ENCODE measurements at places on chromosomes 1 and 21.

DNA sequence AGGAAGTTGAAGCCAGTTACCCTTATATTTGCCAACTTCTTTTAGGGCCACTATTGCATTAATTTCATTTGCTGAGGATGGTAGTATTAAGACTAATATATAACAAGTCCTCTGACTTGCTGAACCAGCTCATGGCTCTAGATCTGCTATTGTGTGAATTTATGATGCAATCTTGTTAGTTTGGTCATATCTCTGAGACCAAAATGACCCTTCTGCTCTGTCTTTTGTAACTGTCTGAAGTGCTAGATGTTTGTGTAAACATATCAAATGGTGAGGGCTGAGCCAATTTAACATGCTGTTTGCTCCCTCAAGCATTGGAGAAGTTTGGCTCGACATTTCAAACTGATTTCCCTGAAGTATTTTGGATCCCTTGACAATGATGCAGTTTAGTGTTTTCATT lies 106.9 kb upstream of the PTGFR start:
- no peak for DNase-seq

- no peak for DNase-seq
These were observed 114.5 kb upstream of the ZNHIT6 start for GRCh38 chr1:85822696-85823095.

DNA sequence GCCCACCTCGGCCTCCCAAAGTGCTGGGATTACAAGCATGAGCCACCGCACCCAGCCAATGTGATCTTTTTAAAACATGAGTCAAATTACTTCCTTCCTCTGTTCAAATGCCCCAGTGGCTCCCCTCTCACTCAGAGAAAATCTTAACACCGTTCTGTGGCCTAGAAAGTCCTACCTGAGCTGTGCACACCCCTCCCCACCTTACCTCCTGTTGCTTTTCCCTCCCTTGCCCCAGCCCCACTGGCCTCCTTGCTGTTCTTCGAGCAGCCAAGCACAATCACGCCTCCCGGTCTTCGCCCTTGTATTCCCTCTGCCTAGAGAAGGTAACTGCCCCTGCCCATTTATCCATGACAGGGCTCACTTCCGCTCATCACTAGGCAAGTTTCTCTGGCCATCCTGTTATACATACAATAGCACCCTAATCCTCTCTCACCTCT lies 62.6 kb upstream of the RPL11 start:
- DNase-seq, result no peak

DNA sequence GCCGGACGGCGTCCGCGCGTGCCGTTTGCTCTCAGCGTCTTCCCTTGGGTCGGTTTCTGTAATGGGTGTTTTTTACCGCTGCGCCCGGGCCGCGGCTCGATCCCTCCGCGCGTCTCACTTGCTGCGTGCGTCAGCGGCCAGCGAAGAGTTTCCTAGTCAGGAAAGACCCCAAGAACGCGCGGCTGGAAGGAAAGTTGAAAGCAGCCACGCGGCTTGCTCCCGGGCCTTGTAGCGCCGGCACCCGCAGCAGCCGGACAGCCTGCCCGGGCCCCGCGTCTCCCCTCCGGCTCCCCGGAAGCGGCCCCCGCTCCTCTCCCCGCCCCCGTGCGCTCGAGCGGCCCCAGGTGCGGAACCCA lies 159.8 kb downstream of the RUNX1 start:
- DNase-seq, result no peak

DNA sequence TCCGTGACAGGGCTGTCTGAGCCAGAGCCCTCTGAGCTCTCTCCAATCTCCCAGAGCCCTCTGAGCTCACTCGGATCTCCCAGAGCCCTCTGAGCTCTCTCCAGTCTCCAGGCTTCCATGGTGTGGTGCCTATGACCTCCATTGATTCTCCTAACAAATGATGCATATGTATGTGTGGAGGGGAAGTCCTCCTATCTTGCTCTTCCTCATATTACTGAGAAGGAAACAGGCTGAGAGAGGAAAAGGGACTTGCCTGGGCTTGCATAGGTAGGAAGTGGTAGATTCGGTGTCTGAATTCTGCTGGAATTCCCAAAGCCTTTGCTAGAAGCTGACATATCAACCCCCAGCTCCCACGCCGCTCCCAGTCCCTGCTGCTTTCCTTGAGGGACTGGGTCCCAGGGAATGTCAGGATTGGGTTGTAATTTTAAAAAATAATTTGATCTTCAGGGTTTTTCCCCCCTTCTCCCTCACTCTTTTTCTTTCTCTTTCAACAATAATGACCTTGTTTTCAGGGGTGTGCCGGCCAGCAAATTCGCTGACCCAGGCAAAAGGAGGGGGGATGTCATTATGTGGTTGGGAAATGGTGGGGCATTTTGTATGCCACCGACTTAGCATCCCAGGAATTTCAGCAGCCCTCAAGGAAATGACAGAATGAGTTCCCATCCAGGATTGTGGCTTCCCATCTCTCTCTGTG lies 42.3 kb upstream of the RUNX3 start:
- no peak for DNase-seq

GRCh38 chr1:29646161-29646775 lies 409.9 kb downstream of the PTPRU start:
- no peak for DNase-seq

DNA sequence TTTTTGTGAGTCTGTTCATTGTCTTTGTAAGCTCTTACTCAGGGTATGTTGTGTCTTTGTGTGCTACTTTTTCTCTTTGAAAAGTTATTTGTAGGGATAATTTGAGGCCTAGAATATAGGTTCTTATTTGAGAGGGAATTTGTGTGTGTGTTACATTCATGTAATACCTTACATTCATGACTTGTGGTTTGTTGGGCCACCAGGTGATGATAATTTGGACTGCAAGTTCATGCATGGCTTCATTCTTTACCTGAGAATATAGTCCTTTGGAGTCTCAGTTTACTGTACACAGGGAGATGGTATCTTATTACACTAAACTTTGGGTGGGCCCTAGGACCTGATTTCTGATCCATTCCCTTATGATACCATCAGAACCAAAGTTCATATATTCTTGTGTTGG lies 51.8 kb upstream of the FASLG start:
- no peak for DNase-seq

DNA sequence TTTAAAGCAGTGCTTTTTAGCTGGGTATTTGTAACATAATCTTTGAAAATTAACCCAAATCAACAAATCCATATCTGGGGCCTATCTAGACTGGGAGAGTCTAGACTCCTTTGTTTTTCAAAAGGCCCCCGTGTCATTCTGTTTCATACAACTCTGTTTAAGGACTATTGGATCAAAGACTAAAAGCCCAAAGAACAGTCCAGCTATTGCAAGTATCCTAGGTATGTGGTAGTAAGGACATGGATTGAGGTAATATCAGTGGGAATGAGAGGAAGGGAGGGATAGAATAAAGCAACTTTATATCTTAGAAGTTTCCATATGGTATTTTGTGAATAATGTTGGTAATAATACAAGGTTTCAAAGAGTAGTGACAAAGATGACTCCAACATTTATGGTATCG lies 18.2 kb downstream of the KIF1B start:
- no peak for DNase-seq

- DNase-seq, result no peak
These were observed 3.8 kb upstream of the LRRC8C start for GRCh38 chr1:89629146-89629545.

DNA sequence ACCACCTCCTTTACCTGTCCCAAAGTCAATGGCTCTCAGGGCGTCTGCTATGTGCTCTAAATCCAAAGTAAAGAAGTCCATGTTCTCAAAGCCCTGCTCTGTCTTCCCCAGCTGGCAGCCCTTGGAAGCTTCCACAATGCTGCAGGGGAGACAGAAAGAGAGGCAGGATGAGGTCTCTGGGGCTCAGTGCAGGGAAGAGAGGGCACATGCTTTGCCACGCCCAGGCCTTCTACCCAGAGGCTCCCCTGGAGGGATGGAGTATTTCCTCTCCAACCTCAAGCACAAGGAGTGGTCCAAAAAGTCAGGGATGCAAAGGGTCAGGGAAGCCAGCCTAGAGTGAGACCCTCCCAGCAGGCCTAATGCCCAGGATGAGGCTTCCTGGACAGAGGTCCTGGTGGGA lies 10.2 kb downstream of the TRIM63 start:
- DNase-seq, result no peak

- DNase-seq, result no peak
These were observed 28.1 kb downstream of the IL23R start for GRCh38 chr1:67194209-67194863.

DNA sequence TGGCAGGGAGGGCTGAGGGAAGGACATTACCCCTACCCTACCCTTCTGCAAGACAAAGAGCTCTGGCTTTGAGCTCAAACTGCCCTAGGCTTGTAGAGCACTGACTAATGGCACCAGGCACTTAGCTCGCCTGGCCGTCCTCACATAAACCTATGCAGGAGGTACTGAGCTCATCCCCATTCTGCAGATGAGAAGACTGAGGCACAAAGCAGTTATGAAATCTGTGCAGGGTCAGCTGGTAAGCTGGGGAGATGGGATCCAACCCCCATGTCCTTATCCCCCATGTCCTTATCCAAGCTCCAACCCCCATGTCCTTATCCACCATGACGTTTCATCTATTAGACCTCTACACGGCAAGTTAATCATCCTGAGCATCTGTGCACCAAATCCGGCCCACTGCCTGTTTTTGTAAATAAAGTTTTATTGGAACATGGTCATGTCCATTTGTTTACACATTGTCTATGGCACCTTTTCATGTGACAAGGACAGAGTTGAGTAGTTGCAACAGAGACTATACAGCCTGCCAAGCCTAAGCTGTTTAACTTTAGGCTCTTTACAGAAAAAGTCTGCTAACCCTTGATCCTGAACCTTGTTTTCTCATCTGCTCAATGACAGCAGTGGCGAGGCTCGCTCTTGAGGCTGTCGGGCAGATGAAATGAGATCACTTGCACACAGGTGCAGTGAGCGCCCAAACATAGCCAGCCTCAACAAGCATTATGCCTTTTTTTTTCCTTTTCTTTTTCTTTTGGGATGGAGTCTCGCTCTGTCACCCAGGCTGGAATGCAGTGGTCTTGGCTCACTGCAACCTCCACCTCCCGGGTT lies 86.8 kb downstream of the FBXO2 start:
- DNase-seq, result no peak

- DNase-seq, result no peak
These were observed 18.1 kb downstream of the KNCN start for GRCh38 chr1:46533179-46533864.

DNA sequence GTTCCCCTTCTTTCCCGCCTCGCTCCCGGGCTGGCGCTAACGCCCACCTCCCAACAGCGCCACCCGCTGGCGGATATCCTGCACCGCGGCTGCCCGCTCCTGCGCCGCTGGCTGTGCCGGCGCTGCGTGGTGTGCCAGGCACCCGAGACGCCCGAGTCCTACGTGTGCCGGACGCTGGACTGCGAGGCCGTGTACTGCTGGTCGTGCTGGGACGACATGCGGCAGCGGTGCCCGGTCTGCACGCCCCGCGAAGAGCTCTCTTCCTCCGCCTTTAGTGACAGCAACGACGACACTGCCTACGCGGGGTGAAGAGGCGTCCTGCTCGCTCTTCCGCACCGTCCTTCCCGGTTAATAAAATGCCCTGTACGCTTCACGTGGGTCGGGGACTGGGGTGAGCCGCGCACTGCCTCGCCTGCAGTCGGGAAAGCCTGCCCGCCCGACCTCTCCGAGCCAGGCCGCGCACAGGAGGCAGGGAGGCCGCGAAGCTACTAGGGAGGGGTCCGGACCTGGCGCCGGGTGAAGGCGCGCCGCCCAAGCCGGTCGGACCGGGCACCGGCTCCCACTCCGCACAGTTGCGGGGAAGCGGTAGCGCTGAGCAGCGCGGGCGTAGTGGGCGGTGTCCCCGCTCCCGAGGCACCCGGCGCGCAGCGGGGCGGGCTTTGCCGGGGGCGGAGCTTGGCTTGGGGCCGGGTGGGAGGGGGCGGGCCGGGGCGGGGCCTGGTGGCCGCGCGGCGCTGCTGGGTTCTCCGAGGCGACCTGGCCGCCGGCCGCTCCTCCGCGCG lies at the start of gene ADAM15:
TSS of gene ADAM15 (plus strand) at position 757 of the 782 bp plus-strand sequence. CDS start 71 bp downstream, outside the sequence.
- peak; percentile 73 for DNase-seq

DNA sequence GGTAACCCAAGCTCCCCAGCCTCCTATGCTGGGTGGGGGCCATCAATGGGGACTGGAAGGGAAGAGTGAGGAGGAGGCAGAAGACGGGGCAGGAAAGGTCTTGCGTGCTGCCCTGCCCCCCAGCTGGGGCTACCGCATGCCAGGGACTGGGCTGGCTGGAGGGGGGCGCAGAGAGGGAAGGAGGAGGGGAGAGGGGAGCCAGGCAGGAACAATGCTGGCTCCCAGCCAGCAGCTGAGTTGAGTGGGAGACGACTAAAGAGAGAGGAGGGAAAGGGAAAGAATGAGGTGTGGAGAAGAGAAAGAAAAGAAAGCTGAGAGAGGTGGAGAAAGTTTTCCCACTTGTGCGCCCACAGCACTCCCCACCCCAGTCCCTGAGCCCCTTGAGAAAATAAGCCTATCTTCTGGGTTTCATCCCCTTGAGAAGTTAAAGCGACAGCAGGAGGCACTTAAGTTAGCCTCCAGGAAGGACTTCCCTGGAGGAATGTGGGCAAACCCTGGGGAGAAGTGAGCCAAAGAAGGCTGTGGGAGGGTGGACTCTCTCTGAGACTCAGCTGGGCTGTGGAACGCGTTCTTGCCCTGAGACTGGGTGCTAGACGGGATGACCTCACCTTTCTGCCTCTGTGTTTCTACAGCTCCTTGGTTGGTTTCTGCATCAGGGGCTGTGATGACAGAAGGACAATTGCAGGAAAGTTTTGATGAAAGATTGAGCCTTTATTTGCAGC lies 12.9 kb upstream of the NES start:
- no peak for DNase-seq

GRCh38 chr1:34266127-34266951 lies 89.6 kb downstream of the C1orf94 start:
- DNase-seq, result no peak

DNA sequence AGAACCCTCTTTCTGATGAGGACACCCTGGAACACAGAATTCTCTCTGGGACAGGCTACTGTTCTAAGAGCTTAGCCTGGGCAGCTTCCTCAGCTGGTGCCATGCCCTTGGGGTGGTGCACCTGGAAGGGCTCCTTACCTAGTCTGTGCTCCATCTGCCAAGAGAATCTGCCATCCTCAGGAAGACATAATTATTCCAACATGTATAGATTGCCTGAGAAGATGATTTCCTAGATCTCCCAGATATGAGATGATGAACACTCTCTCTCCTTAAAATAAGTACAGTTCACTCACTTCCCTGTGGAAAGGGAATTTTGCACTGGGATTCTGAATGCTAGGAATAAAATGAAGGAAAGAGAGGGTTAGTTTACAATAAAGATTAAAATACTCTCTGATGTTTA lies 87.6 kb downstream of the NENF start:
- no peak for DNase-seq

- no peak for DNase-seq
These were observed 7.3 kb upstream of the GNL2 start for GRCh38 chr1:37602750-37603694.

GRCh38 chr1:87897481-87897880 lies 568.8 kb downstream of the LMO4 start:
- DNase-seq, result no peak

DNA sequence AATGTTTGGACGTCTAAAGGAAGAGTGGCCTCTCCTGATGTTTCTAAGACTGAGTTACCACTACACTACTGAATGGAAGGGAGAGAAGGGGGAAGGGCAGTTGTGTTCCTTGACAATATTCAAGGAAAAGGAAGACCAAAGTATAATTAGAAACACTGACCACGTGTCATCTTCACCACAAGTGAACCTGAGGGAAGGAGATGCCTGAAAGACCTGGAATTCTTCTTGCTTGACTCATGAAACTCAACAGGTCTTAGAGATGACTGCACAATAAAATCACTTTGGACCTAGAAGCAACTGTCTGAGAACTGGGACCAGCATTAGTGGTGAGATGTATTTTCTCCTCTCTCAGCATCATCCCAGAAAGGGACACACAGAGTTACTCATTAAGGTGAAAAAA lies 56.7 kb downstream of the PTPN14 start:
- DNase-seq, result no peak

Data from C1 segment of cervical spinal cord (tissue), 14 donors.